ENCODE measurements at places on chromosomes 5 and 9.

GRCh38 chr9:127706836-127707241, at the start of gene CFAP157:
TSS of gene CFAP157 (plus strand) at chr9:127706988. CDS start at chr9:127707032, 44 bp downstream.
- no peak for DNase-seq

DNA sequence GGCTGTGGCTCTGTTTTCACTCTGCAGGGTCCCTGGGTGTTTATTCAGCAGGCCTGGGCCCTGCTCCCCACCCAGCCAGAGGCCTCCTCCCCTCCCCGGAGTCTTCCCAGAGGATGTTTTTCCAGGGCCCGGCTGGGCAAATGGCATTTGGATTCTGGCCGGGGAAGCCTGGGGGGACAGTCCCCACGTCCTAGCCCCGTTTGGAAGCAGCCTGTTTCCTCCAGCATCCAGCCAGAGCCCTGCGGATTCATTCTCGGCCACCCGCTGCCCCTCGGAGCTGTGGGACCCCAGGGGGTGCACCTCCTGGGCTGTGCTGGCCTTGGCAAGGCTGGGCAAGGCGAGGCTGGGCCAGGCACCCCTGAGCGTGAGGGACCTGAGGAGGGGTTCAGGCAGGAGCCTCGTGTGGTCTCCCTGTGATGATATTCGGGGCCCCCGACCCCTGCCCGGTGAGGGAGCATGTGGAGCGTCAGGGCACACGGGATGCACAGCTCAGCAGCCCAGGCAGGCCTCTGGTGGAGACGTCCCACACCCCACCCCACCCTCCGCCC, 48.8 kb upstream of the EGFL7 start:
- DNase-seq: no peak

DNA sequence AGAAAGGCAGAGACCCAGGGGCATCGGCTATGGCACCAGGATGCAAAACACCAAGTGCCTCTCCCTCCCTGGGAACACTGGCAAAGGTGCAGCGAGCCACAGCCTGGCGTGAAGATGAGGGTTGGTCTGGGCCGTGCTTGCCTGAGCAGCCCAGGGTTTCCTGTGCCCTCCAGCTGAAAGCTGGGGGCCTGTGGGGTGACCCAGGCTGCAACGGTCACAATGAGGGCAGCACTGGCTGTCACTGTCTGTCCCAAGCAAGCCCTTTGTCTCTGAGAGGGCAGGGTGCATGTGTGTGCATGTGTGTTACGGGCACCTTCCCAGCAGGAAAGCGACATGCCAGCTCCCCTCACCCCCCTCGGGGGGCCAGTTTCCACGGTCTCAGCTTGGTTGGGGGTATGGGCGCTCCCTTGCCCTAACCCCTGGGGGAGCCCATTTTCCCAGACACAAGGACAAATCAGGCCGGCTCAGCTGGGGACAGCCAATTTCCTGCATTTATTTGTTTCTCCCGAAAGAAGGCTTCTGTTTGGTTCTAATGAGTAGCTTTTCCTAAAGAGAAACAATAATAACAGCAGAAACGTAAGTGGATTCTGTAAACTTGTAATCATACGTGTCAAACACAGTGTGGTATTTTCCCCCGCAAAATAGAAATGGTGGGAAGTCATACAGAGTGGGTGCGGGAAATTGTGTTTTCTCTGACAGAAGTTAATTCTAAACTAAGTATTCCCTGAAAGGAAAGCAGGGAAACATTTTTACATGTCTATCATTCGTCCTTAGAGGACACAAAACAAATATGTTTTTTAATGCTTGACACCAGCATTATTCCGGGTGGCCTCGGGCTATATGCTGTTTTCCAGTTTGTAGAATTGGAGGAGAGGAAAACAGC, 21.3 kb downstream of the MRPL36 start:
- no peak for DNase-seq

DNA sequence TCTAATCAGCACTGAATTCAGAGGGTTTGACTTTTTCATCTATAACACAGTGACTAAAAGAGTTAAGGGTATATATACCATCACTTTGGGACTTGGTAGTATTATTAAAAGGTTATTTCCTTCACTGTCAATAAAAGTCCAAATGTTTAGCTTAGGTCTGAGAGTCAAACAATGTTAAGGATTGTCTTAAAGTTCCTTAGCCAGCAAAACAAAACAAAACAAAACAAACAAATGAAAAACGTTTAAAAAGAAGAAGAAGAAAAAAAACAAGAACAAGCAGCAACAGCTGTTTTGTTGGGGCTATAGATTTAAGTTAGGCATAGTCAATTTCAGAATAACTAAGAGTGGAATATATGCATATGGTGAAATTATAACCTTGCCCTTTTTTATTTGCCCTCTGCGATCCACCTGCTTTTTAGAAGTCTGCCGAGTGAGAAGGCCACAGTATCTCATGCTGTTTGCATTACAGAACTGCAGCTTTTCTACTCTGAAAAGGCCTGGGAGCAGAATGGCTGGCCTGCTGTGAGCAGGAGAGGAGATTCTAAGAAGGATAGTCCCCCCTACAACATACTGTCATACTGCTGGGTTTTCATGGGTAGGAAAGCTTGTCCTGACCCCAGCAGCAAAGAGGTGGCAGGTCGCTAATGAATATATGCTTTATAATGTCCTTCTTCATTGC, 141.7 kb downstream of the NTRK2 start:
- no peak for DNase-seq

- no peak for DNase-seq
Observed at GRCh38 chr5:6542421-6543345, 90.2 kb downstream of the NSUN2 start.

- DNase-seq: no peak
Observed at GRCh38 chr5:171914726-171915338, 91.6 kb downstream of the FBXW11 start.

DNA sequence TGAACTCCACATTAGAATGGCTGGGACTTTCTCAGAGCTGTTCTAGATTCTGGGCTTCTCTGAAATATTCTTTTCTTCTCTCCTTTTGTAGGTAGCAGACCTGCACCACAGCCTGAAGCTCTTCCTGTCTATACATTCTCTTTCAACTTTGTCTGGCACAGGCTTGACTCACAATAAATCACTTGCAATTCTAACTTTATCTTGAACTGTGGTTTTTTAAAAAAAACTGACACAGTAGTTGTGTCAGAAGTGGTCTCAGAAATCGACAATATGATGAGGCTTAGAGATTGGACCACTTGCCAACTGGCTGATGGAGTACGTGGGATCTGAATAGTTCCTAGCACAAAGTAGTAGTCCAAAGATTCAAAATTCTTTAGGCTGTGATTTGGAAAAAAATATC, 24.1 kb upstream of the CDH9 start:
- DNase-seq: no peak

DNA sequence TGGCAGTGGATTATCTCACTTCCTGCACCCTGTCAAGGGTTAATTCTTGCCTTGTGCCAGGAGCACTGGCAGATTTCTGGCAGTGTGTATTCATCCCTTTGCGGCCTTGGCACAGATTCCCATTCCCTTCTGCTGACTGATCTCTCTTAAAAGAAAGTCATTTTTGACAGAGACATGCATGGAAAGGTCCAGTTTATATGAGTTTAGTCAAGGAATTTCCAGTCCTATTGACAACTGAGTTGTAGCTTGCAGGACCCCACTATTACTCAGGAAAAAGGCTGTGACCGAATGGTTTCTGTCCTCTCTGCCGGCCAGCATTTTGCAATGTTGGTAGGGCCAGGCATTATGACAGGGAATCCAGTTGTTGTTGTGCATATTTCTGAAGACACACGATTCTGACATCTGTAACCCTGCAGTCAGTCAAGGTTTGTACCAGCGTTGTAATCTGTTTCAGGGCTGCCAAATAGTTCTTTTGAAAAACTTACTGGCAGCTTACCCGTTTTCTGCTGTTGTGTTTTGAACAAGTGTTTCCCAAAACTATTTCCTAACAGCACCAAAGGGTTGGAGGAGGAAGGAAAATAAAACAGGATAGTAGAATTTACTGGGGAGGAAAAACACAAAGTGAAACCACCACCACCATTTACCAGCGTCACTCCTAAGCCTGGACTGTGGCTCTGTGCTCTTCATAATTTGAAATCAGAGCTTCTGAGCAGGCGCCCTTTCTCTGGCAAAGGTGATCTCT, 243.4 kb upstream of the KLF4 start:
- DNase-seq: no peak

DNA sequence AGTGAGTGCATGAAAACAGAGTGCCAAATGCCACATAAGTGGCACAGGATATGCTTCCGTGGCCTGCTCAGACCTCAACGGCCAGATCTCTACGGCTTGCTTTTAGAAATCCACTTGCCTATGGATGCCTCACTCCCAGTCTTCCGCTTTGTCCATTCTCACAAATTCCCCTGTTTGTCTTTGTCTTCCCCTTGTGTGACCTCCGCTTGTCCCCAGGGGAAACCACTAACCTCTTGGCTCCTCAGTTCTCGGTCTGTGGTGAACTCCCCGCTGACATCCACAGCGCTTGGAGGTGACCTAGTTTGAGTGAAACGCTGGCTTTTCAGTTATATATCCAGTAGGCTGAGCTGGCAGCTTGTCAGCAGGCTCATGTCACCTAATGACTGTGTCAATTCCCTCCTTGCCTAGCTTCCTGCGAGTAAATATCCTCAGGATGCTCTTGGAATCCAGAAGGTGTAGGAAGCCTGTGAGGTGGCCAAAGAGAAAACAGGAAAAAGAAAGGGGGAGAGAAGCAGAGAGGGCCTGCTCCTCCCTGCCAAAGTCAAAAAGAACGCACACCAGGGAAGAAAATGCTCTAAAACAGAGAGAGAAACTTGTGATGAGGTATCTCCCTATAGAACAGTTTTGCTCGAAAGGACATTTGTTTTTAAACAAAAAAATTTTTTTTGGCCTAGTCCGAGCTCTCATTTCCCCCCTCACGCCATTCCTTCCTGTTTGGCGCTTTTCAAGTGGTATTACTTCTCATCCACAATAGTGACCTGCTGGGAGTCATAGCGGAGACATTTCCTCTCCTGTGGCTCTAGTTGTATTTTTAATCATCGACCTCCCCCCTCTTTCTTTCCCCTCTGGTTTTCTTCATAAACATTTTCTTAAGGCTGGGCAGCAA, 101.6 kb upstream of the SPRY4 start:
- peak; percentile 98 for DNase-seq

GRCh38 chr9:112939418-112939817, 48.7 kb upstream of the SLC46A2 start:
- no peak for DNase-seq

- DNase-seq: no peak
Observed at GRCh38 chr5:176817841-176818377, 7.5 kb downstream of the UNC5A start.

DNA sequence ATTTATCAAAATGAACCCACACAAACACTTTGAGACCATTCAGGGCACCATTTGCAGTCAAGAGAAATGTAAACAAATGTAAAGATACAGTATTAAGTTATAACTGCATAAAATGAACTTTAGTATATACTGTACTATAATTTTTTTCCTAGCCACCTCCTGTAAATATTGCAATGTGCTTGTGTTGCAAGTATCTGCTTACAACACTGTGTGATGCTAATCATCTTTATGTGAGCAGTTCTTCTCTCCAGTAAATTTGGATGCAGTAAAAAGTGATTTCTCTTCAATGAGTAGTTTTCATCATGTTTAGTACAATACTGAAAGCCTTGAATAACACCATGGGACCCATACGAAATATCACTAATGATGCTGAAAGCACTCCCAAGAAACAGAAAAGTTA, 9.4 kb downstream of the G3BP1 start:
- DNase-seq: no peak

DNA sequence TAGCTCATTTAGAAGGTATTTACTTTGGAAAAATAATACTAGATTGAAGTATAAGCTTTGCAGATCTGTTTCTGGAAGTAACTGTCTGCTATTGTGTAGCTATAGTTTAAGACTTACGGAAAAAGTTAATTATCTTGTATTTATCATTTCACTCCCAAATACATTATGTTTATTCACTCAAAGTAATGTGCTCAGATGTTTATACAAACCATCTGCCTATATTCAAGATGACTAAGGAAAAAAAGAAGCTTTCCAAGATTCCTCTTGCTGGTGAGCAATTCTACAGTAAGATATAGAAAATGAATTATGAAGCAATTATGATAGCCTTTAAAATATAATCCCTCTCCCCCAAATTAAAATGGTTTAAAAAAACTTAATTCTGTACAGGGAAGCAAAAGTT, 137.9 kb downstream of the KIAA0825 start:
- no peak for DNase-seq

- DNase-seq: no peak
Observed at GRCh38 chr9:85647571-85647970, 94.2 kb downstream of the AGTPBP1 start.

GRCh38 chr5:96396878-96397277, 36.2 kb downstream of the PCSK1 start:
- DNase-seq: no peak
